ENCODE measurements at places on chromosomes 7 and 10.

DNA sequence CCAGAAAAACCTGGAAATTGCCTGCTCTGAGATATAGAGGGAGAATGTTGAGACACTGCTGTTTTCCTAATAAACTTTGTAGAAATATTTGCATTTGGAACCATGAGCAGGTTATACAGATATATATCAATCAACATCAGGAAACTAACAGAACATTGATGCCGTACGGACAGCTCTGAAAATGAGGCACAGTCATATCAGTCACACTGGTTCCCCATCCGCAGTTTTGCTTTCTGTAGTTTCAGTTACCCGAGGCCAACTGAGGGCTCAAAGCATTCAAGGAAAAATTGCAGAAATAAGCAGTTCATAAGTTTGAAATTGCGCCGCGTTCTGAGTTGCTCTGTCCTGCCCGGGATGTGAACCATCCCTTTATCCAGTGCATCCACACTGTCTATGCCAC lies 137.9 kb downstream of the KLF6 start:
- DNase-seq: no peak

DNA sequence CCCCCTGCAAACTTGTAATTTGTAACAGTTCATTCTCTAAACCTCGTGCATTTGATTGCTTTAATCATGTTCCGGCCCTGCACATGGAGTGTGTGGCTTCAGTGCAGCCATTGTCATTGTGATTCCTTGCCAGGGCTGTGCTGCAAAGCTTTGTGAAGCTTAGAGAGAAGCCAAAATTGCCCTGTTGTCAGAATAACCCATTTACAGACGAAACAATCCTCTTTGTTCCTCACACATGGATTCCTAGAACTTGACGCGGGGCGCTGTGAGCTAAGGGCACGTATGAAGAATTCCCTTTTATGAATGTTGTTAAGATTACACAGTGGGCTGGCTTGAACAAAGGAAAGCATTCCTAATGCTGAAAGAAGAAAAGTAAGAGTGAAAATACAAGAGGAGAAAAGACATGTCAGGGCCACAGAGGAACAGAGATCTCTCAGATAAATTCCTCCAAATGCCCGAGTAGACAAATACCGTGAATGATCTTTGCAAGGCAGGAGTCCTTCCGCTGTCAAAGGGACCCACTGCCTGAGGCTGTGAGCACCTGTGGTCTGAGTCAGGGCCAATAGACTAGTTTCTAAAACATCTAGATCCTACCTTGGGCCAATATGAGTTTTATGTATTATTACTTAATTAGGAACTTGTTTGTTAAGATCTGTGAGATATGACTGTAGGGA lies 205.4 kb upstream of the C7orf33 start:
- DNase-seq: no peak

DNA sequence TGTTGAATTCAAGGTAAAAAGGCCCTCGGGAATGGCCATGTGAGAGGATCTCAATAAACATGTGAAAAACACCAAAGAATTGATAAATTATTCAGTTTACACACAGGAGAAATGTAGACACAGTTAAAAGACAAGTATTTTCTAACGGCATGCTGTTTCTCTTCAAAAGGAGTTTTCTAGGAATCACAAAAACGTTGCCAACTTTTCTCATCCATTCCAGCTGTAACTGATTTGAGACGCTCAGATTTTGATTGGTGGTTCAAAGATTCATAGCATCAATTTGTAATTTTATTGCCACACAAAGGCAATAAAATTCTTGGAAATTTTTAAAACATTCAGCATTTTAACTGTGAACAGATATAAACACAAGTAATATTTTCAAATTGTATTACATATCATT lies 384.9 kb upstream of the PFKP start:
- DNase-seq: no peak

DNA sequence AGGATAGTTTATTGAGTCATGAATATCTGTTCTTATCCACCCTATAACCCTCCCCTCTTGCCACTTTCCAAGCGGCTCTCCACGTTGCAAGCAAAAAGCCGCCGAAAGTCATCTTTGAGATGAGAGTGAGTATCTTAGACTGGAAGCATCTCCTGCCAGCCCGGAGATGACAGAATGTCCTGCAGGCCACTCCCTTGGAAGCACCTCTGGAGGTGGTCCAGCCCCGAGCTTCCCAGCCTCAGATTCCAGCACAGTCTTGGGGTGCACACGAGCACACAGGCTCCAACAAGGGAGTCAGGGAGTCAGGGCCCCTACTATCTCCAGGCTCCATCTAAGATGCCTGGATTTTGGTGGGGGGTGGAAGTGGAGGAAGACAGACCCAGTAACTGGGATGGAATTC lies 5.5 kb upstream of the ELN start:
- no peak for DNase-seq

All from activated T-helper 9 cell treated with anti-CD3 and anti-CD28 coated beads, Interleukin-2, amount 50 U/mL, for 16 hours (primary cell).